Tibial nerve (tissue), 4 donors: ENCODE measurements at places on chromosomes 6 and 20.

DNA sequence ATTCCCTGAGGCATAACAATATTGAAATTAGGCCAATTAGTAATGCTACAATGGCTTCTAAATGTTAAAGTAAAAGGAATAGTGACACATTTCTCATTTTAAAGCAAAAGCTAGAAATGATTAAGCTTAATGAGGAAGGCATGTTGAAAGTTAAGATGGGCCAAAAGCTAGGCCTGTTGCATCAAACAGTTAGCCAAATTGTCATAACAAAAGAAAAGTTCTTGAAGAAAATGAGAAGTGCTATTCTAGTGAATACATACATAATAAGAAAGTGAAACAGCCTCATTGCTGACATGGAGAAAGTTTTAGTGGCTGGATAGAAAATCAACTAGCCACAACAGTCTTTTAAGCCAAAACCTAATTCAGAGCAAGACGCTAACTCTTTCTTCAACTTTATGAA lies 12.9 kb downstream of the OR2A4 start:
- no peak for DNase-seq

DNA sequence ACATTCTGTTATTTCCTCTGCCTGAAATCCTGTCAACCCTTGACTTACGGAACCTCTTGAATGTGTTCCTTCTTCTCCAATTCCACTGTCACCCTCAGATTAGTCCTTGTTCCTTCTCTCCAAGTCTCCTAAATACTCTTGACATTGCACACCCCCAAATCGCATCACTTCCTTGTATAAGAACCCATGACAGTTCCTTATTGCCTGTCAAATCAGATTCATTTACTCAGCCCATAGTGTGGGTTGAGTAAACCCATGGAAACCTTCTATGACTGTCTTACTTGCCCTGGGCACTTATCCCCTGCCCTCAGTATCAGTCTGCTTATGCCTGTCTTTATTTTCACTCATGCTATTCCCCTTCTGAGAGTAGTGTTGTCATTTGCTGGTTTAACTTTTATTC lies 40.5 kb downstream of the ARMC2 start:
- DNase-seq: no peak

- DNase-seq: no peak
Measured at GRCh38 chr6:28871335-28872156, 52.2 kb downstream of the TRIM27 start.

DNA sequence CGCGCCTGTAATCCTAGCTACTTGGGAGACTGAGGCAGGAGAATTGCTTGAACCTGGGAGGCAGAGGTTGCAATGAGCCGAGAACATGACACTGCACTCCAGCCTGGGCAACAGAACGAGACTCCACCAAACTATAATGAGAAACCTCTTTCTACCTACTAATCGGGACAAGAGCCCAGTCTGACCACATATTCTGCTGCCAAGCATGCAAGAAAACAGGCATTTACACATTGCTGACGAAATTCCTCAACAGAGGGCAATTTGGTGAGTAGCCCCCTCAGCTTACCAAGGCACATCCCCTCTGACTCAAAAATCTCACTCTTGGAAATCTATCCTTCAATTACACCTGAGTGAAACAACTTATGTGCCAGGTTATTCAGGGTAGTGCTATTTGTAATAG lies 81.2 kb downstream of the SLC23A2 start:
- no peak for DNase-seq

- no peak for DNase-seq
Measured at GRCh38 chr6:10084111-10084986, 330.5 kb downstream of the TFAP2A start.

GRCh38 chr20:47598911-47599744 lies 97.4 kb downstream of the NCOA3 start:
- DNase-seq: no peak

- DNase-seq: no peak
Measured at GRCh38 chr20:41482647-41483552, 116.3 kb upstream of the EMILIN3 start.

DNA sequence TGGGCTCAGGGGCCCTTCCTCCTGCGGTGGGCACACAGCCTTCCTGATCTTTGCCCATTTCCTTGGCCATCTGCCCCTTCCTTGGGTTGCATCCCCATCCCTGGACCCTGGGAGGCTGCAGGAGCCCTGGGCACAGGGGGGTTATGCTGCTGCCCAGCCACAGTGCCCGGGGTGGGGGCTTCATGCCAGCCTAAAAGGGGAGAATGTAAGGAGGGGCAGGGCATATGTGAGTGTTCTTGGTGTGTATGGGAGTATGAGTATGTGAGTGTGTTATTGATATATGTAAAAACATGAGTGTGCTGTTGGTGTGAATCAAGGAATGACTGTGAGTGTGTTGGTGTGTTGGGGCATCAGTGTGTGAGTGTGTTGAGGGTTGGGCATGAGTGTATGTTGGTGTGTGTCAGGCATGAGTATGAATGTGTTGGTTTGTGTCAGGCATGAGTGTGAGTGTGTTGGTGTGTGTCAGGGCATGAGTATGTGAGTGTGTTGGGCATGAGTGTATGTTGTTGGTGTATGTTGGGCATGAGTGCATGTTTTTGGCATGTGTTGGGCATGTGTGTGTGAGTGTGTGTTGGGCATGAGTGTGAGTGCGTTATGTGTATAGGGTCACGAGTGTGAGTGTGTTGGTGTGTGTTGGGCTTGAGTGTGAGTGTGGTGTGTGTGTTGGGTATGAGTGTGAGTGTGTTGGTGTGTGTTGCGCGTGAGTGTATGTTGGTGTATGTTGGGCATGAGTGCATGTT lies 14.7 kb upstream of the CST8 start:
- no peak for DNase-seq

- DNase-seq: no peak
Measured at GRCh38 chr6:117603821-117604220, 1.5 kb upstream of the GOPC start.

- no peak for DNase-seq
Measured at GRCh38 chr20:21394551-21394950, 2.8 kb downstream of the NKX2-4 start.

DNA sequence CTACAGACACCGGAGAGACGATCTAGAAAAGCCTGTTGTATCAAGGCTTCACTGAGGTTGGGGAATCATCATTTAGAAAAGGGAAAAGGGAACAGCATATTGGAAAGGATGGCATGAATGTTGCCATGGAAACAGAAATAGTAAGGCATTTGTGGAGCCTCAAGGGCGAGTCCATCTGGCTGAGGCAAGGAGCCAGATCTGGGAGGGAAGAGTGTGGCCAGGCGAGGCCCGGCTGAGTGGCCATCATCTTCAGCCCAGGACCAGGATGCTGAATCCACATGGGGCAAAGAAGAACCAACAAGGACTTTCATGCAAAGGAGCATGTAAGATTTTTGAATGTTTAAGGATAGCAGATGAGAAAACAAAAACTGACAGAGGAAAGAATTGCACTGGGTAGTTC lies 85.8 kb downstream of the MAP3K5 start:
- no peak for DNase-seq

GRCh38 chr6:36933102-36933501 lies 21.4 kb upstream of the PI16 start:
- no peak for DNase-seq

- no peak for DNase-seq
Measured at GRCh38 chr20:46253391-46253790, 54.9 kb downstream of the CDH22 start.

GRCh38 chr6:81216668-81217067 lies 535.8 kb downstream of the TENT5A start:
- DNase-seq: no peak
